ENCODE measurements at places on chromosomes 6 and 20. TPM values are rescaled to one million over a fixed set of nuclear protein-coding genes. Genes with fewer than 3 reads are reported as not detected.

Gene LAMP5
- total RNA-seq = not detected

Gene CDH4
- total RNA-seq = 21.2 TPM

Gene HLA-DOB
- 0.26 TPM for total RNA-seq

Gene TAB2
- total RNA-seq = 35.5 TPM

Gene MEP1A
- total RNA-seq = not detected

Gene RPP40
- total RNA-seq = 14.9 TPM

Gene KCNG1
- total RNA-seq = 12.5 TPM

Gene CCN6
- total RNA-seq = not detected

Gene CD24
- total RNA-seq = 6.5 TPM

Gene CFAP61
- total RNA-seq = not detected

Gene OTOR
- not detected for total RNA-seq

Gene ASIP
- total RNA-seq = not detected

Gene PABPC1L
- total RNA-seq = 4.9 TPM

Gene BANF2
- total RNA-seq = not detected

Gene HLA-A
- total RNA-seq = 755 TPM

Gene SLC44A4
- total RNA-seq = not detected

Gene CALHM5
- total RNA-seq = 2.3 TPM

Gene GSTA4
- total RNA-seq = 45.8 TPM

All from epithelial cell of alveolus of lung (primary cell).